ENCODE measurements at places on chromosomes 3 and 15. TPM values are rescaled to one million over a fixed set of nuclear protein-coding genes. Genes with fewer than 3 reads are reported as not detected.

SOX14 gene
- not detected for total RNA-seq

POPDC2 gene
- 3.4 TPM for total RNA-seq

CSPG5 gene
- 19.2 TPM for total RNA-seq

ADAMTS7 gene
- 8.7 TPM for total RNA-seq

TPRG1 gene
- total RNA-seq = 5.0 TPM

APBA2 gene
- 3.9 TPM for total RNA-seq

PLA2G4F gene
- total RNA-seq = 63.2 TPM

MEF2A gene
- 68.1 TPM for total RNA-seq

ISG20 gene
- total RNA-seq = 15.8 TPM

MUC20 gene
- total RNA-seq = 7.7 TPM

SERF2 gene
- 930 TPM for total RNA-seq

XXYLT1 gene
- 11.3 TPM for total RNA-seq

VEPH1 gene
- 86.8 TPM for total RNA-seq

CD276 gene
- total RNA-seq = 71.9 TPM

Measured in left lung (tissue), 14 donors.